ENCODE measurements at places on chromosomes 4 and X.

GRCh38 chrX:101009090-101009489 lies 39.6 kb downstream of the ARL13A start:
- no peak for DNase-seq

- no peak for DNase-seq
Observed at GRCh38 chrX:151030845-151031244, 47.7 kb downstream of the HMGB3 start.

GRCh38 chr4:102647117-102647516 lies 113.7 kb downstream of the MANBA start:
- DNase-seq = no peak

- DNase-seq = no peak
Observed at GRCh38 chrX:78314561-78314960, 12.8 kb downstream of the CYSLTR1 start.

- no peak for DNase-seq
Observed at GRCh38 chrX:133482056-133482952, 67.0 kb upstream of the GPC4 start.

DNA sequence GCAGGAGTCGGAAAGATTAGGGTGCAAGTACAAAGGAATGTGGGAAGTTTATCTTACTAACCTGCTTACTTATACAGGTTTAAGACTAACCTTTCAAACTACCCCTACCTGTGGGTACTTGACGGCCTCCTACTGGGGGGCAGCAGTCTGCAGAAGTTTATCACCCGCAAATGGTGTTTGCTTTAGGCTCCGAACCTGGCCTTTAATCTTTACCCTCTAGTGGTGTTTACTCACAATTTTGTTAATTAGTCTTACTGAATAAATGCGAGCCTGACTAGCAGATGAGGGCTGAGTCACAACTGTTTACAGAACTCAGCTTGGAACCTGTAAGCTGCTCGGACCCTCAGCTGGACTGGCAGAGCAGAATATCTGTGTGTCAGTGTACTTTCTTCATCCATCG lies 204.2 kb upstream of the GPRIN3 start:
- DNase-seq = no peak

- no peak for DNase-seq
Observed at GRCh38 chr4:168908851-168909273, 101.2 kb downstream of the CBR4 start.

- no peak for DNase-seq
Observed at GRCh38 chrX:9434051-9434550, 30.8 kb upstream of the TBL1X start.

DNA sequence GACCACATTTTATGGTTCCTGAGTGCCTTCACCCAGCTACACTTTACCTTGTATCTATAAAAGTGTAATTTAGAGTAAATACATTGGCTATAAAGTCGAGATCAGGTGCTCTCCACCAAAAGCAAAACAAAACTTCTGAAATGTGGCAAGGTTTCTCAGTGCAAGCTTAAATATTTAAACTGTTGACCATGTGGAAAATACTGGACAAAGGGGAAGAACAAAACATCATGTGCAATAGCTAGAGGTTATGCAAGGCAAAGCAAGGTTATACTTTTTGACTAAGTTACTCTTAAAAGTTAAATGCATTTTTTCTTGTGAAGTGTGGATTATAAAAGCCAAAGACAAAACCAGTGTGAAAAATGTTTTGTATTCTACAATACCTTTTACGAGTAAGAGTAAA lies 55.9 kb downstream of the UGT2A2 start:
- no peak for DNase-seq

- no peak for DNase-seq
Observed at GRCh38 chrX:139203651-139204570, 326.6 kb upstream of the F9 start.

GRCh38 chrX:70174754-70175153 lies 2.5 kb upstream of the DGAT2L6 start:
- no peak for DNase-seq

DNA sequence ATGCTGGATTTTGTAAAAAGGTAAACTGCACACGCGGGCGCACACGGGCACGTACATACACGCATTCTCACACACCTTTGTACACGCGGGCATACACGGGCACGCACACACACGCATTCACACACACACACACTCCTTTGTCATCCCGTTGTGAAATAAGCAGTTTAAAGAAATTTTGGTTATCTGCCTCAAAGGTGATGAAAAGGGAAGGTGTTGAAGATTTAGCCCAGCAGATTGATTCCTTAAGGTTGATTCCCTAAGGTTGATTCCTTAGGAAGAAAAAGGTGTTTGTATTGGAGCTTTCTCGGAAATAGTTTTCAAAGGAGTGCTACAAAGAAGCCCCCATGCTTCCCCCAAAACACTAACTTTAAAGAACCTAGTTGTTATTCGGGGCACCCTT lies 693 bp downstream of the ATP10D start:
- DNase-seq = no peak

- no peak for DNase-seq
Observed at GRCh38 chr4:112975567-112976355, 73.7 kb upstream of the ANK2 start.

- no peak for DNase-seq
Observed at GRCh38 chrX:356385-357034, 30.2 kb downstream of the PPP2R3B start.

- DNase-seq = no peak
Observed at GRCh38 chr4:125741825-125742452, 427.2 kb downstream of the FAT4 start.

GRCh38 chrX:153372949-153373348 lies 28.2 kb downstream of the PNMA6E start:
- no peak for DNase-seq

GRCh38 chrX:3136161-3136961 lies 95.1 kb downstream of the ARSF start:
- no peak for DNase-seq

- DNase-seq = no peak
Observed at GRCh38 chr4:8000721-8001491, 61.2 kb upstream of the AFAP1 start.

GRCh38 chrX:115592997-115593734 lies 32.2 kb downstream of the PLS3 start:
- DNase-seq = no peak

DNA sequence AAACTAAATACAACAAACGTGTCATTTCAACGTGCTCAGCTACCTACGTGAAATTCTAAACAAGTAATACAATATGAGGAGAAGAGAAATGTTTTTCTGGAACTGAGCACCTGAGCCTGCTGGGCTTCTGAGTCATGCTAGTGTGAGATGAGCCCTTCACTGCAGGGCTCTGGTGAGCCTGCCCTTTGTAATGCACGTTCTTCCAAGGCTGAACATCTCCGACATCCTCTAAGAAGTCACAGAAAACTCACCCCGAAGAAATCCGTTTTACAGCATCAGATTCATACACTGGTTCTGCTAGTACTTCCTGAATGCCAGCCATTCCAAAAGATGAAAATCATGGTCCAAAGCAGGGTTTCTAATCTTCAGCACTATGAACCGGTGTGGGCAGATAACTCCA lies 157.1 kb downstream of the AMELX start:
- no peak for DNase-seq
